ENCODE measurements at places on chromosomes 4 and X.

- no peak for DNase-seq
Measured at GRCh38 chr4:73230865-73231517, 27.6 kb downstream of the ANKRD17 start.

DNA sequence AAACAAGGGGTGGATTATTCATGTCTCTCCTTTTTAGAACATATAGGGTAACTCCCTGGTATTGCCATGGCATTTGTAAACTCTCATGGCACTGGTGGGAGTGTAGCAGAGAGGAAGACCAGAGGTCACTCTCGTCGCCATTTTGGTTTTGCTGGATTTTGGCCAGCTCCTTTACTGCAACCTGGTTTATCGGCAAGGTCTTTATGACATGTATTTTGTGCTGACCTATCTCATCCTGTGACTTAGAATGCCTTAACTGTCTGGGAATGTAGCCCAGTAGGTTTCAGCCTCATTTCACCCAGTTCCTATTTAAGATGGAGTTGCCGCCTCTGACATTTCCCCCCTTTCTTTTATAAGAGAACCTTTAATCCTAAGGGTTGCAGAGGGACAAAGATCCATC, 45.8 kb downstream of the MGST2 start:
- DNase-seq: no peak

GRCh38 chr4:87014284-87014782, 79.5 kb downstream of the AFF1 start:
- DNase-seq: no peak

GRCh38 chr4:147447786-147448185, 33.1 kb upstream of the EDNRA start:
- DNase-seq: no peak

- no peak for DNase-seq
Measured at GRCh38 chr4:105088110-105088879, 58.4 kb upstream of the TET2 start.

- DNase-seq: no peak
Measured at GRCh38 chr4:172698256-172698655, 470.4 kb upstream of the GALNT7 start.

DNA sequence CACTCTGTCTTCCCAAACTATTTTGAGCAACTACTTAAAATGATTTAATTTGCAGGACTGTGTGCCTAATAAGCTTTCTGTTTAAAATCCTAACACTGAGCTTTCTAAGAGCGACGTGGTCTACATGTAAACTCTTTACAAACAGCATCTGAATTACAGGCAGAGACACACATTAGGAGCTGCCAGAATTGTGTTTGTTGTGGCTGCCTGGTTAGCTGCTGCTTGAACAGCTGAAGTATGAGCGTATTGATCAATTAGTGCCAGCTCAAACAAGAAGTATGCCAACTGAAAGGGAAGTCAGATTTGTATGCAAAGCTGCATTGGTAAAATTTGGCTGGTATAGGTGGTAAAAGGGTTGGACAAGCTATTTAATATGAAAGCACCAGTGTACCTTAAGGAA, 384.4 kb downstream of the PCDH7 start:
- DNase-seq: no peak

GRCh38 chr4:92305878-92306520, 2.2 kb downstream of the GRID2 start:
- DNase-seq: peak; percentile 4
